ENCODE measurements at places on chromosomes 1 and 21. TPM values are rescaled to one million over a fixed set of nuclear protein-coding genes. Genes with fewer than 3 reads are reported as not detected.

The PRRX1 gene
- total RNA-seq = 11.6 TPM

The CNR2 gene
- not detected for total RNA-seq

The NPR1 gene
- total RNA-seq = 2.6 TPM

The TNFAIP8L2 gene
- total RNA-seq = 0.16 TPM

The AIRE gene
- total RNA-seq = not detected

The ESPN gene
- 0.74 TPM for total RNA-seq

Data from pancreas (tissue), 10 donors.